ENCODE measurements at places on chromosomes 16 and 17. TPM values are rescaled to one million over a fixed set of nuclear protein-coding genes. Genes with fewer than 3 reads are reported as not detected.
A peak's percentile ranks its signal among the peaks of the same experiment; 100 is the strongest.

GRCh38 chr16:54648575-54648974, 282.1 kb upstream of the IRX5 start:
- peak overlapping the region; percentile 81 for H3K27ac ChIP-seq
- peak overlapping the region; percentile 5 for H3K4me3 ChIP-seq
- H3K27me3 ChIP-seq: peaks cover 33% of the 10 kb centered on the region
- H3K36me3 ChIP-seq: no peaks in the 10 kb centered on the region
- peaks cover 29% of the 10 kb centered on the region for H3K4me1 ChIP-seq

The PHAF1 gene
- 22.8 TPM for total RNA-seq

The SMPD3 gene
- total RNA-seq: 4.5 TPM

The TLCD1 gene
- total RNA-seq: 18.6 TPM

All from type B pancreatic cell (in vitro differentiated cells).